T follicular helper cell (primary cell): ENCODE measurements at places on chromosomes 1 and 21.

DNA sequence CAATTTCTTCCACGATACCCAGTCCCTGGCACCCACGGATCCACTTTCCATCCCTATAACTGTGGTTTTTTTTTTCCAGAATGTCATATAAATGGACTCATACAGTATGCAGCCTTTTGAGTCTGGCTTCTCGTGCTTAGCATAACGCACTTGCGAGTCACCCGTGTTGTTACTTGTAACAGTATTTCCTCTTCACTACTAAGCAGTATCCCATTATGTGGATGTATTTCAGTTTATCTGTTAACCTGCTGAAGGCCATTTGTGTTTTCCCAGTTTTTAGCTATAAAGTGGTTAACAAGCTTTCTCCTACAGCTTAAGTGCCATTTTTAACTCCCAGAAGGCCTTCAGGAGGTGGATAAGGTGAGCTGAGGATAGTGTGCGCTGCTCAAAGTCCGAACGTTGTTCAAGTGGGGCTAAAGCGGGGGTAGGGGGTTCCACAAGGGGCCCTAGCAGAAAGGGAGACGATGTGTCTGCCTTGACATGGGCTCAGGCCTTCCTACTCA, 829 bp downstream of the ADAR start:
- no peak for DNase-seq

- DNase-seq = no peak
Measured at GRCh38 chr1:70486676-70487458, 75.8 kb downstream of the CTH start.

GRCh38 chr1:6956488-6957159, 171.4 kb downstream of the CAMTA1 start:
- DNase-seq = no peak

DNA sequence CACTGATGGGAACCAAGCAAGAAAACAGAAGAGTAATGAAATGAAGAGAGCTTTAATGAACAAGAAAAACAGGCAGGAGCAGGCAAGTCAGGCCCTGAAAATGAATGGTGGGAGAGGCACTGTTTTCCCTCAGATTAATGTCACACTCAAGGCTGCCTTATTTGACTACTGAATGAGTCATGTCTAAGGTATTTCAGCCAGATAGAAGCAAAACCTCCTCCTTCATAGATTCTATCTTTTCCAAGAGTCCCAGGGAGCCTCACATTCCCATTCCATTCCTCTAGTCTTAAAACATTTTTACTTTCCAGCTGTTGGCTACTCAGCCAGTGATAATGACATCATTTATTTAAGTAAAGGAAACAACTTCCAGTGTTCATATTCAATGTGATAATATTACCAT, 228.4 kb upstream of the NRIP1 start:
- DNase-seq = no peak

DNA sequence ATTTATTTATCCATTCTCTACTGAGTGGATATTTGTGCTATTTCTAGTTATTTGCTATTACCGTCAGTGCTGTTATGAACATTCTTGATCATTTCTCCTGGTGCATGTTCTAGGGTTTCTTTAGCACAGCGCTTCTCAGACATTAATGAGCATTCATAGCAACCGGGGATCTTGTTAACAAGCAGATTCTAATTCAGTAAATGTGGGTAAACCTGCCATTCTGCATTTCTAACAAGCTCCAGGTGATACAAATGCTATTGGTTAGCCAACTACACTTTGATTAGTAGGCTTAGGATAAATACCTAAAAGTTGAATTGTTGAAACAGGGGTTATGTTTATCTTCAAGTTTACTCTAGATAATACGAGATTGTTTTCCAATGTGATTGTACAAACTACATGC, 3.3 kb upstream of the DBT start:
- no peak for DNase-seq

- no peak for DNase-seq
Measured at GRCh38 chr1:7402548-7402850, 368.6 kb upstream of the VAMP3 start.

GRCh38 chr1:177925006-177925405, 44.9 kb downstream of the SEC16B start:
- DNase-seq = no peak

- DNase-seq = no peak
Measured at GRCh38 chr21:14547834-14548513, 1.9 kb upstream of the SAMSN1 start.

- DNase-seq = peak; percentile 34
Measured at GRCh38 chr1:58929671-58930325, 146.0 kb upstream of the JUN start.

GRCh38 chr21:33510826-33511225, 19.3 kb upstream of the DNAJC28 start:
- DNase-seq = no peak

DNA sequence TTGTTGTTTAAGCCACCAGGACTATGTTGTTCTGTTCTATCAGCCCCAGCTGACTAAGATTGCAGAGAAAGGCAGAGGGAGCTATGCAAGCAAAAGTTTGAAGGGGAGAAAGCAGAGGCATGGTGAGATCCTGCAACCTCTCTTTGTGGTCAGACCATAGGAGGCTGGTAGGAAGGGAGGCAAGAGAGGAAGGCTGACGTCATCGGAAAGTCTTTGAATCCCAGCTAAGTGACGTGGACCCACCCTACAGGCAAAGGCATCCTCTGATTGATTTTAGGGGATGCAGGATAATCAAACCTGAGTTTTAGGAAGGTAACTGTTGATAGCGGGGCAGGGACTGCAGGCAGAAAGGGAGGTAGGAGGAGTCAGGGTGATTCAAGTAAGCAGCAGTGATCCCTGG, 23.3 kb upstream of the TNNI1 start:
- no peak for DNase-seq

DNA sequence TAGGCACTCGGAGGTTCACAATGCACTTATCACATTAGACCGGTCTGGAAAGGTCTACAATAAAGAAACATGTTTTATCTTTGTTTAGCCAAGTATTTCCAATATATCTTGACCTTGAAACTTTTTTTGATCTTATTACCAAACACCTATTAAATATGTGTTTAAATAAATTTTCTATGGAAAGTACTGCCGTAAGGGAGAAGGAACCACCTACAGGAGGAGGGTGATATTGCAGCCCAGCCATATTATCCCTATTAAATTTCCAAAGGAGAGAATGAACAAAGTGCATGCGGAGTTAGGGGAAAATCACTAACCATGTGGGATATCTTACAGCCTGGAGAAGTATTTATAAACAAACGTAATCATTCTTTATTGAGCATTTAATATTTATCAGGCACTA, 14.5 kb downstream of the BRINP2 start:
- DNase-seq = no peak

GRCh38 chr1:175947771-175948170, 204.4 kb upstream of the TNR start:
- DNase-seq = no peak
